ENCODE measurements at places on chromosomes 1 and 21. TPM values are rescaled to one million over a fixed set of nuclear protein-coding genes. Genes with fewer than 3 reads are reported as not detected.

PPP2R5A gene
- total RNA-seq = 23.1 TPM

ANKRD45 gene
- 3.2 TPM for total RNA-seq

KIF2C gene
- total RNA-seq = 127 TPM

SLC16A4 gene
- 30.0 TPM for total RNA-seq

S100A8 gene
- not detected for total RNA-seq

SEMA4A gene
- total RNA-seq = 0.37 TPM

- DNase-seq = no peak
Observed at GRCh38 chr1:19369396-19370090, 57.4 kb downstream of the SLC66A1 start.

GRCh38 chr1:27057801-27058625, 45.4 kb upstream of the TENT5B start:
- no peak for DNase-seq

GRCh38 chr1:62271948-62272728, 47.1 kb downstream of the KANK4 start:
- no peak for DNase-seq

DNA sequence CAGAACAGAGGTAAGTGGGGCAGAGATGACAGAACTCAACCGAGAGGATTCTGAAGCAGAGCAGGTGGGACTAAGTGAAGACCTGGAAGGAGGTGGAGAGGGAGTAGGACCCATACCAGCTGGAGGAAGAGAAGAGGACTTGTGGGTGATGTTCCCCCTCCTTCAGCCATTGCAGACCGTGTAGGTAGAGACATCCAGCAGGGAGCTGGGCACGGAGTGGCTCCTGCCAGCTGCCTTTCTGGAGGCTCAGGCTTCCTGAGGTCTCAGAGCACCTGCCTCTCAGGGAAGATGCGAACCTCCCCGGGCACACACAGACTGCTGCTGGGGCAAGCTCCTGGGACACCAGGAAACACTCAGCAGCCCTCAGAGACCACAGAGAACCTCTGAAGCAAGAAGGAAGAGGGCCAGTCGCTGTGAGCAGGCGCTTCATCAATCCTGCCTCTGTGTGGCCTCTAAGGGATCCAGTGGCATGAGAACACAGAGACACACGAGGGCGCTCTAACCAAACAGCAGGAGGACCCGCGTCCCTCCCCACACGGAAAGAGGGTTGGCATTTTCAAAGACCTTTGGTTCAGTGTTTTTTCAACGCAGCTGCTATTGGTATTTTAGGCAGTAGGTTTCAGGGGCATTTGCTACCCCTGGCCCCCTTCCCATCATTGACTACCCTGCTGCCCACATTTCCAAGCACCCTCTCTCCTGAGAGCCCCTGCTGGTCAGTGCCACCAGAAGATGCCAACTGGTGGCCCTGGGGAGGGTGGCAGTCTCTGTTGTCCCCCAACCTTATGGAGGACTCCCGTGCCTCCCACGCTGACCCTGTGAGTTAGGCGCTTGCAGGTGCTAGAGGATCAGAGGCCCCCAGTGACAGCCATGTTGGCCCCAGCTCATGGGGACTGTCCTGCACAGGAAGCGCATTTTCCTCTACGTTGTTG, 89.6 kb upstream of the EDN2 start:
- DNase-seq = peak; percentile 78

GRCh38 chr1:151001602-151002001, 5.1 kb downstream of the MINDY1 start:
- DNase-seq = no peak

GRCh38 chr1:169486281-169487051, 722 bp upstream of the SLC19A2 start:
- peak; percentile 54 for DNase-seq

- peak; percentile 28 for DNase-seq
Observed at GRCh38 chr1:226351709-226352108, 42.7 kb upstream of the LIN9 start.

GRCh38 chr1:50620680-50621329, 197.6 kb upstream of the DMRTA2 start:
- DNase-seq = peak; percentile 47

DNA sequence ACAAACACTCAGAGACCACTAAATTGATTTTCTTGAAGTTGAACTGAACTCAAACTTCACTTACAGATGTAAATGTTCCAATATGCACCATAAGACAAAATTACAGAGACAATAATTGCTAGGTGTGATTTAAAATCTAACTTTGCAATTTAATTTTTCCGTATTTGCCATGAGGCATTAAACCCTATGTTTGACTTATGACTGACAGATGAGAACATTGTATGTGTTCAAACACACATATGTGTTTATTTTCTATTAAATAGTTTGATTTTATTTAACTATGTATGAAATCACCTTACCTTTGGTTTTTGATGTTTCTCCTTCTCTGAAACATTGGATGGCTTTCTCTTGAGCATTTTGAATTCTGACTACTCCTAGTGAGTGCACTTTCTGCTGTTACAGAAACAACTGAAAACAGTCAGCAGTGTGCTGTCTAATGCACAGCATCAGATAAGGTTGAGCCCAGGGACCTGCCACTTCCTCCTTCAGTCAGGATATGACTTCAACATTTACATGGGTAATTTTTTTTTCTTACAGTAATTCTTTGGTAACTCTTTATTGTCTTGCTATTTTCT, at the start of gene SAMSN1:
TSS of gene SAMSN1 (minus strand) at position 410 of the 575 bp plus-strand sequence. CDS start at position 356, 54 bp downstream.
- no peak for DNase-seq

DNA sequence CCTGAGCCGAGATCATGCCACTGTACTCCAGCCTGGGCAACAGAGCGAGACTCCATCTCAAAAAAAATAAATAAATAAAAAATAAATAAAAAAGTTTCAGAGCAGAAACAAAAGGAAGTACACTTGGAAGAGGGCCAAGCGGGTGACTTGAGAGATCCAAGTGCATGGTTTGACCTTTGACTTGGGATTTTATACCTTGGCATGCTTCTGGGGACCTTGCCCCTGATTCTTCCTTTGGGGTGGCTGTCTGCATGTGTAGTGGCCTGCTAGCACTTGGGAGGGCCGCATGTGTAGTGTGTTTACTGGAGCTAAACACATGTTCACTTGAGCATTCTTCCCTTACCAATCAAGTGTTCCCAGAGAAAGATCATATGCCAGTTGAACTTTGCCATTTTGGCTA, 114.0 kb downstream of the DTL start:
- DNase-seq = no peak

DNA sequence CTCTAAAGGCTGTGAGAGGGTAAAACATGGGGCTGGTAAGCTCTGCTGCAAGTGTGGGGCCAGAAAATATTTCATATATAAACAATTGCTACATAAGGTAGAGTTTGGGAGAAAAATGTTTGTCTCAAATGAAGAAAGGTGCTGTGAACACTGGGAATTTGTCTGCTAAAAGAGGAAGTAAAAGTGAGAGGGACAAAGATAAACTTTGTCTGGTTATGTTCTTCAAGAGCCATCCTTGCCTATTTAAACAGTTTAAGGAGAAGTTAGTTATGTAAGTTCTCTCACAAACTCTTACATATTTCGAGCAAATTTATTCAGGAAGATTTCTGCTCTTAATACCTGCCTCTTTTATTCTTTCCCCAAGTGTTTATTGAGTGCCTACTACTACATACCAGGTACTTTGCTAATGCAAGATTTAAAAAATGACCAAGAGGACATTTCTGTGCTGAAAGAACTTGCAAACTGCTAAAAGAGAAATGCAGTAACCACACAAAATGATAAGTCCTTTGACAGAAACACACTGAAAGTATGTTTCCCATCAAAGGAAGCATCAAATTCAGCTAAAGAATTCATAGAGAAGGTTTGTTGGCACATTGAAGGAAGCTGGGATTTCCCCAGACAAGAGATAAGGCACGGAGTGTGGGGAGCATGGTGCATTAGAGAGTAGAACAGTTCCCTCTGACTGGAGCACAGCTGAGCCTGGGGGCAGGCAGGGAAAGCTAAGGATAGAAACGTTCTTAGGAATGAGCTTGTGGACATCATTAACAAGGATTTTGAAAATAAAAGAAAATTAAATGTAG, 549.1 kb downstream of the PTBP2 start:
- DNase-seq = peak; percentile 46

- no peak for DNase-seq
Observed at GRCh38 chr1:200226268-200226968, 183.4 kb downstream of the ZNF281 start.

Measured in M059J (cell line).